NCI-H446 treated with DMSO at 0.1 percent for 48 hours (cell line): ENCODE measurements at places on chromosomes 2 and 18.
A peak's percentile ranks its signal among the peaks of the same experiment; 100 is the strongest.

- DNase-seq: no peak
Observed at GRCh38 chr2:165927353-165927752, 26.2 kb downstream of the TTC21B start.

DNA sequence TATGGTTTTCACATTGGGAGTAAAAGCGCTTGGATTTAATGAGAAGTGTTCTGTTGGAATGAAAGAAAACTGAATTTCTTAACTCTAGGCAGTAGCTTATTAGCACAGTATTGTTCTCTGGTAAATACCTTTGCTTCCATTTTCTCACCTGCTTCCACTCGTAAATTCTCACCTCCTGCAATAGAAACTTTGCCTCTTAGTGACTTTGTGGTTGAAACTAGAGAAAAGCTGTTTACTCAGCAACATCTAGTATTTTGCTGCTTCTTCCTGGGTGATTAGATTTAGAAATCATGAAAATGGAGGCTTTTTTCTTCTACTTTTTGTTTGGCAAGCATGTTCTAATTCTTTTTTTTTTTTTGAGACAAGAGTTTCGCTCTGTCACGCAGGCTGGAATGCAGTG is 385.4 kb downstream of the SPAG16 start:
- no peak for DNase-seq

- no peak for DNase-seq
Observed at GRCh38 chr2:72148837-72149555, 1.3 kb upstream of the CYP26B1 start.

DNA sequence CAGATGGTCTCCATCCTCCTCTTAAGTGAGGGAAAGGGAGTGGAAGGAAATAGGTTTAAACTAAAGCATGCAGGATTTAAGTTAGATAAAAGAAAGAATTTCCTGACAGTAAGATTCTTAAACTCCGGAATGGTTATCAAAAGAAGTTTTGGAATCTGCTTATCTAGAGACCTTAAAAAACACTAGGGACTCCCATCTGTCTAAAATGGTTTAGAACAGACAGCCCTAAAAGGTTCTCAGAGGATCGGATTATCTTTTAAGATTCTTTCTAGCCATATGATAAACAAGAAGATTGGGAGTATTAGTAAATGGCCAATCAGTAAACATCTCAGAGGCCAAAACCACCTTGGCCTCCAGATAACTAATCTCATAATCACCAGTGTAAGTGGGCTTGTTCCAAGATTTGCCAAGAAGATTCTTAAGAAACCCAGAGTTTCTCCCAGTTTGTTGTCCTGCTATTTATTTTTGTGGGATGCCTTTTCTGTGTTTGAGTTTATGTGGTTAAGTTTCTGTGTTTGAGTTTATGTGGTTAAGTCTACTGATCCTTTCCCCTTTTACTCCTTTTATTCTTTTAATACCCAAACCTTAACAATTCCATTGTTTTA is 314.9 kb upstream of the NRP2 start:
- DNase-seq: no peak

DNA sequence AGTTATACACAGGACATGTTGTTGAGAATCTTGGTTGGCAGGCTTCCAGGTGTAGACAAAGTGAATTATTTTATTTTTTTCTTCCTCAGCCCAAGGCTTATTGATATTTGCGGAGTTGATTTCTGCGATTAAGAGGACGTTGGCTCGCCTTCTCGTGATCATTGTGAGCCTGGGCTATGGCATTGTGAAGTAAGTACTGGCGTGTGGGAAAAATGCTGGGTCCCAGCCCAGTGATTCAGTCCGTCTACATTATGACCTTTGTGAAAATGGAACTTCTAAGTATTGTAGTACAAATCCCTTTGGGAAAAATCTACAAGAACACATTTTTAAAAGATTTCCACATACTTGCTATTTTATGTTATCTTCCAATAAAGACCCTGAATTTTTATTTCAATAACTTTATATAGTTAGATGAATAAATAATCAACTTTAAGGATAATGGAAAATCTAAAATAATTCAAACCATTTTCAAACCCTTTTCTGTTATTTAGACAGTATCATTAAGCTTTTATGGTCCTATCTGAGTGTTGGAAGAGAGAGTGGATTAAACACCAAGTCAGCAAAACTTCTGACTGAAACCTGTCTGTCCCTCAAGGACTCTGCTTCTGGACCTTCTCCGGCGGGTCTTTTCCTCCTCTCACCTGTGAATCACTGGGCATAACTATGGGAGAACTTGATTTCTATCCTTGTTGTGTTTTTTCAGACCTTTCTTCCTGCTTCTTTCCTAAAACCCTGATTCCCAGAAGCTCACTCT is 31.0 kb downstream of the TMEM87B start:
- DNase-seq: no peak

GRCh38 chr2:152537081-152537651 is 180.1 kb downstream of the PRPF40A start:
- DNase-seq: no peak

GRCh38 chr2:29742656-29743055 is 178.7 kb downstream of the ALK start:
- DNase-seq: peak; percentile 28

DNA sequence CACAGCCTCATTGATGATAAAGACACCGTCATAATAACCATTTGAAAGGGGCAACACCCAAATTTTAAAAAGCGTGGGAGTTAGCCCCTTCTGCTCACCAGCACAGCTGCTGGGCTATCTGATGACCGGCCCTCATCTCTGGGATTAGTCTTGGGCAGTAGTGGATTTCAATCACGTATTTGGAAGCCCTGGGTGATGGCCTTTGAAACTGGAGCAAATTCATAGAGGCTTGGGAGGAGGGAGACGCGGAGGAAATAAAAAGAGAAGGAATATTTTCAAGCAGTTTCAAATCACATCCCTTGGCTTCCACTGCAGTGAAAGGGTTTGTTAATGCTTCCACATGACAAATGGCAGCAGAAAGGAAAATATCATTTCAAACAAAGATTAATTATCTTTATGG is 357.8 kb downstream of the ZNF516 start:
- DNase-seq: no peak

- no peak for DNase-seq
Observed at GRCh38 chr2:71452565-71452964, 796 bp upstream of the DYSF start.

GRCh38 chr2:70984228-70984575 is 5.8 kb downstream of the ANKRD53 start:
- DNase-seq: no peak

- DNase-seq: no peak
Observed at GRCh38 chr18:77702686-77703085, 453.0 kb downstream of the GALR1 start.

GRCh38 chr2:16325016-16325975 is 340.3 kb downstream of the CYRIA start:
- DNase-seq: no peak

DNA sequence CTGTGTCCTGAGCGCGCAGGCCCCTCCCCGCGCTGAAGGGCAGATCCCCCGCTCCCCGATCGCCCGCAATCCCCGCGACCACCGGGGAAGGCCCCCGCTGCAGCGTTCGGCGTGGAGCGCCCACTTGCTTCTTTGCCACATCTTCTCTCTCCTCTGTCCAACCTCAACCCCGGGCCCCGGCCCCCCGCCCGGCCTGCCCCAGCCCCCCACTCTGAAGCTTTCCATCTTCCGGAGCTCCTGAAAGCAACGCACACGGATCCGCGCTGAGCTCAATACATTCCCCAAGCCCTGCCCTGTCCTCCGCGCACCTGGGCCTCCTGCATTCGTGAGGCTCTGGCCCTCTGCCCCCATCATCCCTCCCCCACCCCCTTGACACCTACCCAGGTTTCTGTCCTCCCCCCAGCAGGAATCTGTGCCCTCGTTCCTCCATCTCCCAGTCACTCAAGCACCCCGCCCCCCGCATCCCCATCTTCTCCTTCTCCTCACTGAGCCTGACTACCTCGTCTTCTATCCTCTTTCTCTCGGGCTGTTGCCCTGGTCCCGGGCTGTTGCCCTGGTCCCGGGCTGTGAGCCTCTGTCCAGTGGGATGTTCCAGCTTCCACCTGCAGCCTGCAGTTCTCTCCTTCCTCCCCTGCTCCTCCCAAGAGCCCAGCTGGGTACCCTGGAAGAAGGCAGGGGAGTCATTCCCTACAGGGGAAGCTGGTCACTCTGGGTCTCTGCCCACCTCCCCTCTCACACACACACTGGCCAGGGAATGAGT is 7.8 kb downstream of the SPEG start:
- DNase-seq: no peak

- DNase-seq: no peak
Observed at GRCh38 chr2:172742931-172743540, 7.4 kb downstream of the RAPGEF4 start.

DNA sequence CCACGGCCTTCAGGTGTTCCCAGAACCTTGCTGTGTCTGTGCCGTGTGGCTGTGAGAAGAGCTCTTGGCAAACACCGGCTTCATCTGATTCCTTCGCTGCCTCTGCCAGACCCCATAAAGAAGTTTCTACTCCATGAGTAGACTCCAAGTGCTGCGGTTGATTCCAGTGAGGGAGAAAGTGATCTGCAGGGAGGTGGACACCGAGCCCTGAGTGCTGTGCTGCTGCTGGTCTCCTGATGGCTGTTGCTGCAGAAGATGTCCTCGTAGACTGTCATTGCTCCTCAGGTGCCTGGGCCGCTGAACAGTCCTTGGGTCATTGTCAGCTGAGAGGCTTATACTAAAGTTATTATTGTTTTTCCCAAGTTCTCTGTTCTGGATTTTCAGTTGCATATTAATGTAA is 19.6 kb downstream of the ASB1 start:
- no peak for DNase-seq

GRCh38 chr2:74188018-74188601 is 9.4 kb upstream of the MOB1A start:
- peak; percentile 84 for DNase-seq

DNA sequence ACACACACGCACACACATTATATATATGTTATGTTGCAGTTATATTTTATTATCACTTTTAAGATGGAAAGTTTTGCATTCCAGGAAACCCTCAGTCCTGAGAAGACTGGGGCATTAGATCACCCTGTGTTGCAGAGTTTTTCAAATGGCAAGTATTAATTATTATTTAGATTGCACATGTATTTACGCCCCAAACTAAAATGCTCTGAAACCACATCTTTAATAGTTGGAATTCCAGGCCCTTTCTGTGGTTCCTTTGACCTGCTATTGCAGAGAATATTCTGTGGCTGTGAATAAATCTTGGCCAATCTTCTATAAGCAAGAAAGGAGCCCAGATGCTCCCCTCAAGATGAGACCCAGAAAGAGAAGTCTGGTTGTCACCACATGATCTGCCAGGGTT is 427.0 kb upstream of the TNP1 start:
- no peak for DNase-seq

GRCh38 chr2:19847486-19847885 is 54.3 kb downstream of the TTC32 start:
- no peak for DNase-seq

DNA sequence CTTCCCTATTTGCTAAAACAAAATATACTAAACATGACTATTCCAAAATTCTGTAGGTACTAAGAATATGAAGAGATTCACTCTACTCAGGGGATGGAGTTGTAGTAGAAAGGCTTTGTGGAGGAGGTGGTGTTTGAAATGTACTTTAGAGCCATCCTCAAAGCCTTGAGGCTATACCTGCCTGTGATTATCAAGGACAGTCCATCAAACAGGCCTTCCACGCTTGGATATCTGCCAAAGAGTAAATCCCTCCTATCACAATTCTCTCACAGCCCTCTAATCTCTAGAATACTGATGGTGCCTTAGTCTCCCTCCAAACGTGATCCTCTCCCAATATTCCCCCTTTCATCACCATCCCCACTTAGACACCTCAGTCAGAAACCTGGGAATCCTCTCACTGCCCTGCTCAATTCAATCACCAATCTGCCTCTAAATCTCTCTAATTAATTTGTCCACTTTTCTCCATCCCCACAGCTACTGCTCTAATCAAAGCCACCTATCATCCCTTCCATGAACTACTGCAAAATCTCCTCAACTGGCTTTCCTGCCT is 13.1 kb downstream of the SOS1 start:
- DNase-seq: no peak

DNA sequence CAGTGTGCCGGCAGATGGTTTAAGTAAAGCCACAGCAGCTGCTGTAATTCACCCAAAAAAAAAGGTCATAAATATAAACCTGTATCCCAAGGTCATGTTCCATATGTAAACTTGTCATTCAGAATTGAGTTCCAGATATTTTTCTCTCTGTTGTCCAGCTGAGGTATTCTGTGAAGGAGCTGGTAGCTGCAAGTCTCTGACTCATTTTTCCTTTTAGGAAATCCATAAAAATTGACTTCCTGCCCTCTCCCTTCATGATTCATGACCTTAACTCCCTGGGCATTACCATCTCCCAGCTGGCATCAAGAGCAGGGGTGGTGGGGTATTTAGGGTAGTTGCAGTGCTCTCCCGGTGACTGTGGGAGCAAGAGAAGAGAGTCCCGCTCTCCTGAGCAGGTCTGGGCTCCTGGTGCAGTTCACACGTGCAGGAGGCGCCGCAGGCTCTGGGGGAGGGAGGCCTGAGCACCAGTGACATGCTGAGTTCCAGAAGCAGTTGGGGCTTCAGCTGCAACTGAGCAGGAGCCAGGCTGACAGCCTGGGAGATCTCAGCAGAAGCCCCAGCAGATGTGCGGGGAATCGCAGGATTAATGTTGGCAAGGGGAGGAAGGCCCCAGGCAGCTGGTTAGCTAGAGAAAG is 192.6 kb downstream of the MGAT5 start:
- DNase-seq: peak; percentile 4

GRCh38 chr2:239692362-239692851 is 291.6 kb upstream of the HDAC4 start:
- DNase-seq: no peak

DNA sequence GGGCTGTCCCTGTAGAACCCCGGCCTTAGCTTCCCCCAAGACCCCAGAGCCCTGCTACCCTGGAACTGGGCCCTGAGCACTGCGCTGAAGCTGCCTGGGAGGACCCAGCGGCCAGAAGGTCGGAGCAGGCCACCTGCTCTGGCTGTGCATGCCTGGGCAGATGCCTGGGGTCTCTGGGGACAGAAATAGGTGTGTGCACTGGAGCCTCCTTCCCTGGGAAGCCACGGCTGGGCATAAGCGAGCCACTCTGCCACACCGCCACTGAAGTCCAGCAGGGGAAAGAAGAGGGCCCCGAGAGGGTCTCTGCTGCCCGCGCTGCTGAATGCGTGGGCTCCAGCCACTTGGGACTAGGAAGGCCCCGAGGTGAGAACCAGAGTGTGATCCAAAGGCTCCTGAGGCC is 6.7 kb downstream of the GBX2 start:
- no peak for DNase-seq

GRCh38 chr2:202378001-202378400 is 1.9 kb downstream of the BMPR2 start:
- no peak for DNase-seq

GRCh38 chr2:16227811-16228462 is 287.6 kb downstream of the MYCN start:
- no peak for DNase-seq

GRCh38 chr2:133788386-133788785 is 220.1 kb upstream of the NCKAP5 start:
- DNase-seq: no peak

DNA sequence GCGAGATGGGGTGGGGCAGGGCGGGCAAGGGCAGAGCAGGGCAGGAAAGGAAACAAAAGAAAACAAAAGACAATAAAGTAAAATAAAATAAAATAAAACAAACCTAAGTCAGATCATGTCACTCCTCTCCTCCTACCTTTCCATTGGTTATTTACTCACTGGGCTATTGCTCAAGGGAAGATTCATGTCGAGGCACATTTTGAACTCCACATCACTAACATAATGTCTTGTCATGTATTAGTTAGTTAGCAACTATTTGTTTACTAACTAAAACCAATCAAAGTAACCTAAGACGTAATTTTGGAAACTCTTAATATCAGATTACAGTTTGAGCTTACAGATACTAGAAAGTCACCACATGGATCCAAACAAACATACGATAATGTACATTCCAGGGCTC is 2.2 kb downstream of the C1D start:
- no peak for DNase-seq
